Colonic mucosa (tissue), 4 donors: ENCODE measurements at places on chromosomes 4 and X. TPM values are rescaled to one million over a fixed set of nuclear protein-coding genes. Genes with fewer than 3 reads are reported as not detected.

DNA sequence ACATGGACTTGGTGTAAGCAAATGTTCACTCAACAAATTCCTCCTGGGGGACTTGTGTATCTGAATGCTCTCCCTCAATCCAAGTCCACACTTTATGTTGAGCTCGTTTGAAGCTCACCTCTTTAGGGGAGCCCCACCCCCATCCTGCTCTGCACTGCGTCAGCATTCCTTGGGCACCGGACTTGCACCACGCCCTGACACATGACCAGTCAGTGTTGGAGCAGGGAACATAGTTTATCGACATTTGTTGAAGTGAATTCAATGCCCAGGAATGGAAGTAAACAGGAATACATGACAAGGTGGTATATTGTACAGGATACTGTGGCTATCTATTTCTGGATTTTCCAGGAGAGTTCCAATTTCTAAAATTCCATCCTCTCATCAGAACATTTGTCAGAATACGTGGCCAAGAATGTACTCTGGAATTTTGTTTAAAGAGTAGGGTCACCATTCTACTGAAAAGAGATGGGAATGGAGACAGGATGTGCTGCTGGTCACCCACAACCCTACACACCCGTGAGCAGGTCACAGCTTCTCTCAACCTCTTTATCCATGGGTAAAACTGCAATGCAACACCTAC, 60.0 kb upstream of the LNX1 start:
- H3K27me3 ChIP-seq, result no peaks in the 10 kb centered on the region
- no peak overlapping the region for H3K4me3 ChIP-seq
- H3K4me1 ChIP-seq, result peaks cover 9% of the 10 kb centered on the region
- DNase-seq, result peak; percentile 82
- no peaks in the 10 kb centered on the region for H3K36me3 ChIP-seq

- H3K27me3 ChIP-seq, result no peaks in the 10 kb centered on the region
- no peaks in the 10 kb centered on the region for H3K36me3 ChIP-seq
- peak overlapping the region; percentile 81 for H3K27ac ChIP-seq
- H3K4me3 ChIP-seq, result peak overlapping the region; percentile 48
- peaks cover 5% of the 10 kb centered on the region for H3K4me1 ChIP-seq
Observed at GRCh38 chr4:120065974-120066516, 603 bp downstream of the MAD2L1 start.

DNA sequence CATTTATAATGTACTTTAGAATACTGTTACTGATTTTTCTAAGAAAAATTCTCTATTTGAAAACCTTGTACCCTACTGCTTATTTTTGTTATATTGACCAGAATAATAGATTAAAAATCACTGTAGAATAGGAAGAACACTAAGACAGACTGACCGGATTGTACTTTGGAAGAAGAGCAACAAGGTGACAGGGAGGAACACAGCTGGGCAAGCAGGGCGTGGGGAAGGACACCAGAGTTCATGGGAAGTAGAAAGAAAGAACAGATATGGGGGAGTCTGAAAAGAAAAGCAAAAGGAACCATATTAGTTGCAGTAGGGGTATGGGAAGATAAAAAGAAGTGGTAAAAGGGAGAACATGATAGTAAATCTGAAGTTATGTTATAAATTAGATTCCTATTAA, 38.6 kb downstream of the TXK start:
- H3K27ac ChIP-seq, result no peak overlapping the region
- no peak for DNase-seq
- no peaks in the 10 kb centered on the region for H3K36me3 ChIP-seq
- H3K4me1 ChIP-seq, result no peaks in the 10 kb centered on the region

DNA sequence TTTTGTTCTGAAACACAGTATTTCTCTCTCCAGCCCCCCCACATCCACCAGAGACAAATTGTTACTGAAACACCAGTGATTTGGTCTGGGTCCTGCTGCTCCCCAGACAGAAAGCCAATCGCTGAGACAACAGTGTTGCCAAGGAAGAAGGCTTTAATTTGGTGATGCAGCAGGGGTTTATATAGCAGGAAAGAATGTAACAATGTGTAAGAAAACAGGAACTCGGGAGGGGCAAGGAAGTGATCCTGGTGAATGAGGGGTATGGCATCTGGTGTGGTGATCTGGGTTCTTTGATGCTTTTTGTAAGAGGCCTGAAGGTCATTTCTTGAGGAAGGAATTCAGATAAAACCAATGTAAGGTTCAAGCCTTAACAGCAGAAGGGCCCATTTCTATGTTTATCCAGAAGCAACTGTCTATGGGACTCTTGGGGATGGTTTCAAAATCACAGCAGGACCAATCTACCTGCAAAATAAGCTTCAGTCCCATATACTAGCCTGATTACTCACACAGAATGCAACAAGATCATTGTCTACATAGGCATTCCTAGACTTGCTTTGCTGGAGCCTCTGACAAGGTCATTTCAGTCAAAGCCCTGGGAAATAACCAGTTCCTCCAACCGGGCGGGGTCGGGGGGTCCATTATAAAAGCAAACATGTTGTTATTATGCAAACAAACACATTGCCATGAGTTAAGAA, 445.2 kb upstream of the ZFP42 start:
- no peak for DNase-seq
- H3K27me3 ChIP-seq, result no peaks in the 10 kb centered on the region
- no peaks in the 10 kb centered on the region for H3K36me3 ChIP-seq
- no peak overlapping the region for H3K4me3 ChIP-seq

GRCh38 chr4:148077581-148077980, 345.7 kb downstream of the ARHGAP10 start:
- H3K4me1 ChIP-seq, result no peaks in the 10 kb centered on the region
- H3K4me3 ChIP-seq, result no peak overlapping the region
- no peaks in the 10 kb centered on the region for H3K36me3 ChIP-seq
- DNase-seq, result no peak
- H3K27me3 ChIP-seq, result no peaks in the 10 kb centered on the region
- H3K27ac ChIP-seq, result no peak overlapping the region

DNA sequence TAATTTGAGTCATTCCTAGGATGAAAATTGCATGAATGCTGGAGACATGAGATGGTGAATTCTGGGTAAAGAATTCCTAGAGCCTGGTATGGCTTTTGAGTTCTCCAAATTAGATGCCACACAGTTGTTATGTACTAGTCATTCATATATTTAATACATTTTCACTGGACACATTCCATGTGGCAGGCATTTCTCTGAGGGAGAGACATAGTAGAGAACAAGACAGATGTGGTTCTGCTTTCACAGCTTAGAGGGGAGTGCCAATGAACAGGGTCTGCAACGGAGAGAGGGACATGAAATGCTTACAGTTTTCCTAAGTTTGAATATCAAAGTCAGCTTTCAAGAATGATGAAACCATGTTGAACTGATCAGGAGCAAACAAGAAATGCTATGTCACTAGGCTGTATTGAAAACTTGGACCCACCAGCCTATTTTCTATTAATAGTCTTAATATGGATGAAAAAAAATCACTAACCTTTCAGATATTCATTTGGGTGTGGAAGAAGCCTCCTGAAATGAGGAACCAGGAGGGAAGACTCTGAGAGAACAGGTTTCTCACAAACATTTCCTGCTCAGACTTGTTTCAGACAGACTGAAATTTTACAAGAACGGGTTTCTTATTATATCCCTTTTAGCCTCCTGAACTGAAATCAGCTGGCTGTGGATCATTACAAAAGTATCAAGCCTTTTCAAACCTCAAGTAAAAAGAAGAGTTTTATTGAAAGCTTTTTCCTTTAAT, 276.0 kb upstream of the TET2 start:
- H3K36me3 ChIP-seq, result no peaks in the 10 kb centered on the region
- DNase-seq, result no peak
- no peak overlapping the region for H3K27ac ChIP-seq
- H3K27me3 ChIP-seq, result no peaks in the 10 kb centered on the region
- no peaks in the 10 kb centered on the region for H3K4me1 ChIP-seq

DNA sequence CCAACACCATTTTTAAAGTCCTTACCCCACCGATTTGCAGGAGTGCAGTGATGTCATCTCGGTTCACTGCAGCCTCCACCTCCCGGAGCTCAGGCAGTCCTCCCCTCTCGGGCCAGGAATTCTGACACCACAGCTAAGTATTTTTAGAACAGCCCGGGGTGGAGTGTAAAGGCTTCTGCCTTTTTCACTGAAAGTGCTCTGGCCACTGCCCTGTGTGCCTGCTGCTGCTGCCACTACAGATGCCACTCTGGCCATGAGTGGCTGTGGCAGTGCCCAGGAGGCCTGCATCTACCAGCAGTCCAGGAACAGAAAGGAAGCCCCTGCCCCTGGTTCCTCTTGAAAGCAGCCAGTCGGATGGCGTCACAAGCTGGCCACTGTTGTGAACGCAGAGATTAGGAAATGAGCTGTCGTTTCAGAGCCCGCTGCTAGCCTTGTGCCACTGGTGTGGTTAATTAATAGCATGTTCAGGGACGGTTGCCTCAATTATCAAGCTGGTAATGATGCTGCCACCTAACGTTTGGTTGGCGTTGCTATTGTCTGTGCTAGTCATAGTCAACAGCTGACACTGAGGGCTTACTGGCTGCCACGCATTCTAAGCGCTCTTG, 23.6 kb upstream of the TBC1D14 start:
- peaks cover 7% of the 10 kb centered on the region for H3K36me3 ChIP-seq
- DNase-seq, result peak; percentile 37
- no peak overlapping the region for H3K27ac ChIP-seq
- no peaks in the 10 kb centered on the region for H3K4me1 ChIP-seq

- no peaks in the 10 kb centered on the region for H3K4me1 ChIP-seq
- no peak overlapping the region for H3K27ac ChIP-seq
- no peaks in the 10 kb centered on the region for H3K27me3 ChIP-seq
- DNase-seq, result no peak
- H3K4me3 ChIP-seq, result no peak overlapping the region
- no peaks in the 10 kb centered on the region for H3K36me3 ChIP-seq
Observed at GRCh38 chrX:31962256-31962655, 890.4 kb upstream of the FTHL17 start.

DNA sequence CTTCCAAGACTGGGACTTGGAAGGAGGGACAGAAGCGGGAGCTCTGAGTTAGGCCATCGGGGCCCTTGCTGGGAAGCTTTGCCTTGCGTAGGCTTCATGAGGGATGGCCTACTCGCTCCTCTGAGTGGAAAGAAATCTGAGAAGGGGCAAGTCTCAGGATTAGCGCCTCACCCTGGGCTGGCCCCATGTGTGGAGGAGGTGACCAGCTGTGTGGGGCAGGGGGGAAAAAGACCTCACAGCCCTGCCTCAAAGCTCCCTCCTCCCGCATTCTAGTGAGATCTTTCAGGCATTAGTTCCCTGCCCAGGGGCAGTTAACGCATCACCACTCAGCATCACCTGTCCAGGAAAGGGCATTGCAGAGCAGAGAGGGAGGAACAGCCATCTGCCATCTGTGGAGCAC, 156.1 kb downstream of the ENPP6 start:
- H3K36me3 ChIP-seq, result no peaks in the 10 kb centered on the region
- H3K4me3 ChIP-seq, result no peak overlapping the region
- no peak overlapping the region for H3K27ac ChIP-seq
- no peaks in the 10 kb centered on the region for H3K4me1 ChIP-seq

GRCh38 chrX:6472652-6473342, 62.1 kb downstream of the VCX3A start:
- H3K27ac ChIP-seq, result no peak overlapping the region
- no peak overlapping the region for H3K4me3 ChIP-seq
- no peak for DNase-seq
- H3K36me3 ChIP-seq, result no peaks in the 10 kb centered on the region
- no peaks in the 10 kb centered on the region for H3K4me1 ChIP-seq

GRCh38 chrX:40011322-40012038, 86.3 kb downstream of the BCOR start:
- peak overlapping the region; percentile 8 for H3K4me3 ChIP-seq
- DNase-seq, result no peak
- H3K27ac ChIP-seq, result no peak overlapping the region
- H3K27me3 ChIP-seq, result peaks cover 42% of the 10 kb centered on the region
- H3K4me1 ChIP-seq, result no peaks in the 10 kb centered on the region
- H3K36me3 ChIP-seq, result no peaks in the 10 kb centered on the region

- H3K4me1 ChIP-seq, result no peaks in the 10 kb centered on the region
- H3K36me3 ChIP-seq, result peaks cover 4% of the 10 kb centered on the region
- no peaks in the 10 kb centered on the region for H3K27me3 ChIP-seq
- DNase-seq, result no peak
Observed at GRCh38 chr4:139053909-139054308, 38.3 kb downstream of the NOCT start.

GRCh38 chr4:14410516-14410915, 591.8 kb upstream of the CPEB2 start:
- no peaks in the 10 kb centered on the region for H3K36me3 ChIP-seq
- no peak overlapping the region for H3K27ac ChIP-seq
- no peak for DNase-seq
- H3K4me3 ChIP-seq, result no peak overlapping the region
- no peaks in the 10 kb centered on the region for H3K4me1 ChIP-seq

- H3K27ac ChIP-seq, result no peak overlapping the region
- no peaks in the 10 kb centered on the region for H3K36me3 ChIP-seq
- no peak overlapping the region for H3K4me3 ChIP-seq
- no peaks in the 10 kb centered on the region for H3K4me1 ChIP-seq
- no peak for DNase-seq
Observed at GRCh38 chrX:73930300-73930699, 367.3 kb downstream of the CHIC1 start.

DNA sequence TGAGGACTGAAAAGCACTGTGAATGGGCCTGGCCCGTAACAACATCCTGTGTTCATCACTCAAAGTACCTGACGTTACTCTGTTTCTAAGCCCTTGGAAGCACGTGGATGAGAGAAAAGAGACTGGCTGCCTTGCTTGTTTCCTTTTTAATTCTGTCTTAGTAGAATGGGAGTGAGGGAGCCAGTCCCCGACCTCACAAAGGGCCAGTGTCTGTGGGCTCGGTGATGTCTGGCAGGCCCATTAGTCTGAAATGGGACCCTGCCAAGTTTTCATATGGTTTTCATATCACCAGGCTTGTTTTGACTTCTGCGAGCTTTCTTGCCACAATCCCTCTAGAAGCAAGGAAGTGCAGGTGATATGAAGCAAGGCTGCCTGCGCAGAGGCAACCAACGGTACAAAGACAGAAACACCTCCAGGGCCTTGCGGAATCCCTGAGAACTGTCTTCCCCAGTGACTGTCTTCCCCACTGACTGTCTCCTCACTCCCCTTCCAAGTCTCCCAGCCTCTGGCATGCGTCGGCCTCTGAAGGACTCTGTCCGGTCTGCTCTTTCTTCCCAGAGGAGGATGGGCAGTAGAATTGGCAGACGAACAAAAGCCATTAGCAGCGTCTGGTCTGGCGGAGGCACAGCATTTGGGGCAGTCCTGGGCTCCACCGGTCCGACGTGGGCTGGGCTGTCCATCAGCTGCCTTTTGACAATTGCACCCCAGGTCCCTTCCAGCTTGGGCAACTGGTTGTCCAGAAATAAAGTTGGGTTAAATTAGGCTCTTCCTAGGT, 20.2 kb upstream of the RASL11B start:
- H3K27me3 ChIP-seq, result no peaks in the 10 kb centered on the region
- DNase-seq, result no peak
- no peaks in the 10 kb centered on the region for H3K36me3 ChIP-seq
- H3K27ac ChIP-seq, result no peak overlapping the region
- no peaks in the 10 kb centered on the region for H3K4me1 ChIP-seq

- no peak overlapping the region for H3K4me3 ChIP-seq
- no peaks in the 10 kb centered on the region for H3K36me3 ChIP-seq
- no peak for DNase-seq
- H3K4me1 ChIP-seq, result no peaks in the 10 kb centered on the region
- no peaks in the 10 kb centered on the region for H3K27me3 ChIP-seq
Observed at GRCh38 chrX:105706041-105706440, 116.3 kb upstream of the NRK start.

The SMR3B gene
- not detected for total RNA-seq

The ANKRD50 gene
- 14.0 TPM for total RNA-seq

The ZDHHC15 gene
- 0.17 TPM for total RNA-seq

The GAGE12C gene
- not detected for total RNA-seq

The RBMXL3 gene
- total RNA-seq, result not detected

The CPE gene
- total RNA-seq, result 13.8 TPM

The MAGEA4 gene
- not detected for total RNA-seq

The C4orf51 gene
- not detected for total RNA-seq

The DCLK2 gene
- total RNA-seq, result 3.1 TPM

The ZMAT1 gene
- 1.6 TPM for total RNA-seq
